Stimulated activated CD4-positive, alpha-beta T cell treated with anti-CD3 and anti-CD28 coated beads, Interleukin-1b, Interleukin-23, amount 100 ng/mL, for 4 hours (primary cell): ENCODE measurements at places on chromosomes 7 and 10.
A peak's percentile ranks its signal among the peaks of the same experiment; 100 is the strongest.

- no peak for DNase-seq
Measured at GRCh38 chr7:94532676-94533075, 23.1 kb downstream of the CASD1 start.

DNA sequence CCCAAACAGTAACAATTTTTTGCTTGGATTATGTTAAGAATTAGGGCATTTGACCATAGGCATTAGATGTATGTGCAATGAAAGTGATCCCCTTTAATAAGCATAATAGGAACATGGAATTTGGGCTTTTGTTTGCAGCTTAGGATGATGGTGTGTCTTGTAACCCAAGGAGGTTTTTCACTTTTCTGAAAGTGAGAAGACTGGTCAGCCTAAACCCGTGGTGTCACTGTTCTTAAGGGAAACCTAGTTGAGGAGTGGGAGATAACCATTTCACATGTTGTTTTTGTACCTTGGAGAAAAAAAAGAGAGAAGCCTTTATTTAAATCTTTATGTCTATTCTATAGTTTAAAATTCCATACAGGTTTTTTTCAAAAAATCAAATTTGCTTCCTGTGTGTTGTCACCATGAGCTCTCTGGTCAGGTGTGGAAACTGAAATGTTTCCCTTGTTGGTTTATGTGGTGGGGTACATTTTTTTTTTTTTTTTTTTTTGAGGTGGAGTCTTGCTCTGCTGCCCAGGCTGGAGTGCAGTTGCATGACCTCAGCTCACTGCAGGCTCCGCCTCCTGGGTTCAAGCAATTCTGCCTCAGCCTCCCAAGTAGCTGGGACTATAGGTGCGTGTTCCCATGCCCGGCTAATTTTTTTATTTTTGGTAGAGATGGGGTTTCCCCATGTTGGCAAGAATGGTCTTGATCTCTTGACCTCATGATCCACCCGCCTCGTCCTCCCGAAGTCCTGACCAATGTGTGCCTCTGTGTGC lies 7.7 kb downstream of the CCM2 start:
- no peak for DNase-seq

GRCh38 chr10:36808625-36809362 lies 316.6 kb upstream of the ANKRD30A start:
- no peak for DNase-seq

- no peak for DNase-seq
Measured at GRCh38 chr7:102988631-102989560, 76.1 kb downstream of the LRRC17 start.

DNA sequence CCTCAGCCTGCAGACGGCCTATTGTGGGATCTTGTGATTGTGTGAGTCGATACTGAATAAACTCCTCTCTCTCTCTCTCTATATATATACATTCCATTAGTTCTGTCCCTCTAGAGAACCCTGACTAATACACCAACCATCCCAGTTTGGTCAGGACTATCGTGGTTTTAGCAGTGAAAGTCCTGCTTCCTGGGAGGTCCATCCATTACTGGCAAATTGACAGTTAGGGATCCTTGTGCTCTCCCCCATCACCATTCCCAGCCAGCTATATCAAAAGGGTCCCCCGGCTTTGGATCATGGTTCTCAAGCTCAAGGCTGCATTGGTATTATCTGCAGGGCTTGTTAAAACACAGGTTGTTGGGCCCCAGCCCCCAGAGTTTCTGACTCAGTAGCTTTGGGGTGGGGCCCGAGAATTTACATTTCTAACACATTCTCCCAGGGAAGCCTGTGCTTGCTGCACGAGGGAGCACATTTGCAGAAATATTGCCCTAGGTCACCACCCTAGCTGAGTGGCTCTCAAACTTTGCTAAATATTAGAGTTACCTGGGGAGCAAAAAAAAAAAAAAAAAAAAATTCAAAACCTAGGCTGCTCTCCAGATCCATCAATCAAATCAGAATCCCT lies 899.1 kb upstream of the AUTS2 start:
- no peak for DNase-seq

- DNase-seq = no peak
Measured at GRCh38 chr7:47303014-47303694, 278.8 kb downstream of the TNS3 start.

DNA sequence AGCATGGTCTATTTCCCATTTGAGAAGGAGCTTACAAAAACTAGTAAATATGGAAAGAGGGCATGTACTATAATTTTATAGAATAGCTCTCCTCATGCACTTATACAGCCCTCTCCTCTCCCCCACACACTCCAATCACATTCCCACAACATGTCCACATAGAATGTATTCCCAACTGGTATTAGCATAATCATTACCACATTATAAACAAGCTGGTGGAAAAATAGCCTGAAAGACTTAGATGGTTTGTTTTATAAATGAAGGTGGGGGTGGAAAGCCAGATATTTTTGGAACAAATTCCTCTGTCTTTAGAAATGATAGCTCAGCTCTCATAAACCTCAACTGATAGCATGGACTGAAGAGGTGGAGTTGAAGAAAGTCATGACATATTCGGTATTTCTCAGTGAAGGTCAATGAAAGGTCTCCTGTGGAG lies 410.1 kb downstream of the SUGCT start:
- no peak for DNase-seq

DNA sequence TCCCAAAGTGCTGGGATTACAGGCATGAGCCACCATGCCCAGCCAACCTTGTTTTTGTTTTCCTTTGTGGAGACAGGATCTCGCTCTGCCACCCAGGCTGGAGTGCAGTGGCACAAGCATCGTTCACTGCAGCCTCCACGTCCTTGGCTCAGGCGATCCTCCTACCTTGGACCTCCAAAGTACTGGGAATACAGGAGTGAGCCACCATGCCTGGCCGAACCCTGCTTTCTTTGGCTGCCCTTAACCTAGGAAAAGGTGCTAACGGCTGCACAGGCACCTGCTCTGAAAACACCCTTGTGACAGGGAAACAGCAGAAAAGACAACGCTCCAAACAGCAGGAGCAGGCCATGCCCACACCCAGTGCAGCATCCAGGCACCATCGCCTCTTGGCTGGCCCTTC lies 71.9 kb downstream of the OAT start:
- no peak for DNase-seq

DNA sequence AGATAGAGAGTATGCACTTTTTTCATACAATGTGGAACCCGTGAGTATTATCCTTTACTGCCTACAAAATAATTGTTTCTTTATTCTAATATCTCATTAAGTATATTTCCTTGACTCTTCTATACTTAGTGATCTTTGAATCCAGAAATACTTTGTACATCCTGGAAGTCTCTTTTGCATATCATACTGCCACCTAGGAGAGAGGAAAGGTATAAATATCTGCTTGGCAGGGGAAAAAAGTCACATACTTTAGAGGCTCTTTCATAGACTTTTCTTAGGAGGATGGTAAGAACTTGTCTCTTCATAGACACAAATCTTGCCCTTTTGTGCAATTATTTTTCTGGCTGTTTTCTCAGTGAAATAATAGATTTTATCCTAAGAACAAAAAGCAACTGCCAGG lies 436.0 kb downstream of the PAXIP1 start:
- DNase-seq = no peak

GRCh38 chr10:97314671-97315070 lies 4.4 kb upstream of the FRAT1 start:
- no peak for DNase-seq

DNA sequence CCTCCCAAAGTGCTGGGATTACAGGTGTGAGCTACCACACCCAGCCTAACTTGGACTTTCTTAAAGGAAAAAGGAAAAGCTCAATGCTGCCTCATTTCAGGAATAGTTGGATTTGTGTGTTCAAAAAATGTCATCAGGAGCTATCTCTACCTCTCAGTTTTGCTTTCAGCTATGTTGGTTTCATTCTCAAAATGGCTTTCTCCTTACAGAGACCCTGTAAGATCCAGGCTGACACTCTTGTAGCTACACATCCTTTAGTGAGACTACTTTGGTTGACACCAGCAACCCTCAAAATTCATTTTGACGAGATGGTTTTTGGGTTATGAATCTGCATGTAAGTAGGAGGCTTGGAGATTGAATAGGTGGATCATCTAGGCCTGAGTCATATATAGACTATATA lies 269.7 kb upstream of the SORCS1 start:
- no peak for DNase-seq

- DNase-seq = no peak
Measured at GRCh38 chr7:25952261-25953057, 199.5 kb upstream of the NFE2L3 start.

- DNase-seq = no peak
Measured at GRCh38 chr10:24993237-24993958, 22.6 kb downstream of the ENKUR start.

GRCh38 chr10:43264344-43264964 lies 2.4 kb downstream of the RASGEF1A start:
- no peak for DNase-seq

- no peak for DNase-seq
Measured at GRCh38 chr7:143329471-143330170, 13.7 kb downstream of the CLCN1 start.

DNA sequence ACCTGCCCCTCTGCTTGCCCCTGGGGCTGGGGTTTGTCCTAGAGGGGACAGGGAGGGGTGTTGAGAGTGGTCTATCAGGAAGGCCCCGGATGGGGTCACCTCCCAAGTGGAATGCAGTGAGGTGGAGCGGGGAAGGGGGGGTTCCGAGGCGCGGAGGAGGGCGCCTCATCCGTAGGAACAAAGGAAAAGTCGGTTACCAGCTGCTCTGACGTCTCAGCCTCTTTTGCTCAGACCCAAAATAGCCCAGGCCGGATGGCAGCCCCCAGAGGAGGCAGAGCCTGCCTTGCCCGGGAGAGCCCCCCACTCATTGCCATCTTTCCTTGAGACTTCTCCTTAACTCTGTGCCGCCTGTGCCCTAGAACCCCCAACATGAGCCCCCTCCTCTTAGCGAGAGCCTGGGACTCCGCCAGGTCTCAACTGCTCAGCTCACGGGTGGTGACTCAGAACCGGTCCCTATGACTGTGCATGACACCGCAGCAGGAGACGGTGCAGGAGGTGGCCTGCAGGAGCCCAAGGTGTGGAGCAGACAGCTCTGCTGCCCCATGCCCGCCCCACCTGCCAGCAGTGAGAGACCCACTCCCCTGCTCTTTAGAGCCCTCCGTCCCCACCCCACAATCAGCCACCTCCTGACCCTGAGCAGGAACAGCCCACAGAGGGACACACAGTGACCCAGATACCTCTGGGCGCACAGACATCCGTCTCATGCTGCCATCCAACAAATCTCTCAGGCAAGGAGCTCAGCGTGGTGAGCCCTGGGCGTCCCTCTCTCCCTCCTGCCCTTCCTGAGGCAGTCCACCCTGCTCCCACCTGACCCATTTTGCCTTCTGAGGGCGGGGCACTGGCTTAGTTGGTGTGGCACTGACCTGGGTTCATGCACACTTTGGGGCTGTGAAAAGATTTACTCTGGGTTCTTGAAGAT lies 13.1 kb downstream of the STX1A start:
- DNase-seq = no peak

DNA sequence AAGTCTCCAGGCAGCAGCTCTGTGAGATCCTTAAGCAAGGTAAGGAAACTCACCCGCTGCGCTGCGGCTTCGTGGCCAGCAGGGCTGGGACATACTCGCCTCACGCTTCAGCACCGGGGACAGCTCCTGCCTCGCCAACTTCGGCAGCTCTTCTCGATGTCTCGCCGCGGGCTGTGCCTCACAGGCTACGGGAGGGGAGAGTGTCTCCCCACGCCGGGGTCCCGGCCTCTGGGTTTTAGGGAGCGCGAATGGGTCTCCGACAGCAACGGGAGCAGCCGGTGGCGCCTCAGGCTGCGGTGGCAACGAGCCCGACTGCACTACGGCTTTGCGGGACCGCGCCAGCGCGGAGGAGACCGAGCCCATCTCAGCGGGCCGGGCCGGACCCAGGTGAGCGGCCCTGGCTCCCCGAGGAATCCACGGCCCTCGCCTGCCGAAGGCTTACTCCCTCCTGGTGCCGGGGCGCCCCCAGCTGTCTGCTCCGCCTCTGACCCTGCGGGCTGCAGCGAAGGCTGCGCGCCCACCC lies 62.4 kb downstream of the LSM5 start:
- DNase-seq = peak; percentile 55

DNA sequence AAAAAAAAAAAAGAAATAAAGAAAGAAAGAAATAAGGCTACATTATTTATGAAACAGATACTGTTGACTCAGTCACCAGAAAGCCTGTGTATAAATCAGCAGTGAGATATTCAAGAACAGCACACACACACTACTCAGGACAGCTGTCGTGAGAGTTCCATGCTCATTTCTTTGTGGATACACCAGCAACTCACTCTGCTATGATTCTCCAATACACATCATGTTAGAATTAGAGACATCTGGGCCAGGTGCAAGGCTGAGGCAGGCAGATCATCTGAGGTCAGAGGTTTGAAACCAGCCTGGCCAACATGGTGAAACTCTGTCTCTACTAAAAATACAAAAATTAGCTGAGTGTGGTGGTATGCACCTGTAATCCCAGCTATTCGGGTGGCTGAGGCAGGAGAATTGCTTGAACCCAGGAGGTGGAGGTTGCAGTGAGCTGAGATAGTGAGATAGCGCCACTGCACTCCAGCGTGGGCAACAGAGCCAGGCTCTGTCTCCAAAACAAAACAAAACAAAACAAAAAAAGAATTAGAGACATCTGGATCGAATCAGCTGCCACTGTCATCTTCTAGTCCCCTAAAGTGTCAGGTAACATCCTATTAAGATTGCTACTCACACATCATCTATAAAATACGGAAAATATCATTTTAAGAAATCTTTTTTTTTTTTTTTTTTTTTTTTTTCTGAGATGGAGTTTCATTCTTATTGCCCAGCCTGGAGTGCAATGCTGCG lies 11.2 kb upstream of the NUPR2 start:
- no peak for DNase-seq

DNA sequence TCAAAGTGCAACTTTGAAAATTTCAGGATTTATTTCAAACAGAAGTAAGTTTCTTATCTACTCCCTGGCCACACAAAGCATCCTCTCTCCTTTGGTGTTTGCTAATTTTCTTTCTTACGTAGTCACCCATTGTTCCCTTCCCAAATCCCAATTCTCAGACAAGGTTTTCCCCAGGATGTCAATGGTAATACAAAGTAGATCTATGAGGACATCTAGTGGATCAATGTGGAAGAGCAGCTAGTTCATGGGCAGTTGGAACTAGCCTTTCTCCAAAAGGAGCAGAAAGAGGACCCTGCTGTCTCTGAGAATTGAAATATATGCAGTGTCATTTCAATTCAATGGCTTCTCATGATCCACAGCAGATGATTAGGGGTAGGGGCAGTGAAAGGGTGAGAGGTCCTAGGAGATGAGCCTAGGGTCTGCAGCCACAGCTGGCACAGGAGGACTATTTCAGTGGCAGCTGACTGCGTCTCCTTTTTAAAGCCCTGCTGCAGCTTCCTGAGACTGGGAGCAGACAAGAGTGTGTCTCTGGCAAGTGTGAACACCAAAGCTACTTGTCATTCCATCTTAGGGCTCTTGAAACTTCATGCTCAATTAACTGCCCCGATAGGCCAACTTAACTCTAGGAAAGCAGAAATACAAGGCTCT lies 632.6 kb downstream of the KCNMA1 start:
- peak; percentile 1 for DNase-seq

DNA sequence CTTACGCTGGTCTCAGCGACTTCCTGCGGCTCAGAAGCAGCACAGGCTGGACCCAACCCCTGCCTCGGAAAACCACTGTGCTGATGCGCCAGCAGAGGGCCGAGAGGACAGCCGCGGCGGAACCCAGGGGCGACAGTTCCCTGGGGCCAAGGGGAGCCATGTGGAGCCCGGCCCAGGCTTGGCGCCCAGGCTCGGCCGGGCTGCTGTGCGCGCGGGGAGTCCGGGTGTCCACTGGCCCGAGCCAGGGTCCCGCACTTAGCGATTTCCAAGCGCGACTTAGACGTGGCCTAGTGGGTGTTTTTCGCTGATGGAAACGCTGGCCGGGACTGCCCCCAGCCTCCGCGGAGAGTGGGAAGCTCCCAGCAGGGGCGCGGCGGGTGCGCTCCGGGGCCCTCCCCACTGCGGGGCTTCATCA lies 18.6 kb upstream of the ZNF32 start:
- DNase-seq = no peak
